ENCODE measurements at places on chromosomes 7 and 10. TPM values are rescaled to one million over a fixed set of nuclear protein-coding genes. Genes with fewer than 3 reads are reported as not detected.

DNA sequence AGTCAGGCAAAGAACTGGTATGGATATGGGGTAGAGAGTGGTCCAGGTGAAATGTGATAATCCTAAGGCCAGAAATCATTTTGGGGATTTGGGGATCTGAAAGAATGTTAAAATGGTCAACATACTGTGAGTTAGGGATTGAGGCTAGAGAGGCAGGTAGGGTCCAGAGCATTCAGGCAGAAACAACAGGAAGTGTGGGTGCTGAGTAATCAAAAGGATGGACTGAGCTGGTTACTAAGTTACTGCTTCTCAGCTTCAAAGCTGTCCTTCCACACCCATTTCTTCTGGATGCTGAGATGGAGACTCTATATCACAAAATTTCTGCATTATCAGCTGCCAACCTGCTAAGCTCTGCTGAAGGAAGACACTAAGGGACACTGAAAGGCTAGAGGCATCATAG lies 30.6 kb upstream of the PRKCQ start:
- no peak for DNase-seq

DNA sequence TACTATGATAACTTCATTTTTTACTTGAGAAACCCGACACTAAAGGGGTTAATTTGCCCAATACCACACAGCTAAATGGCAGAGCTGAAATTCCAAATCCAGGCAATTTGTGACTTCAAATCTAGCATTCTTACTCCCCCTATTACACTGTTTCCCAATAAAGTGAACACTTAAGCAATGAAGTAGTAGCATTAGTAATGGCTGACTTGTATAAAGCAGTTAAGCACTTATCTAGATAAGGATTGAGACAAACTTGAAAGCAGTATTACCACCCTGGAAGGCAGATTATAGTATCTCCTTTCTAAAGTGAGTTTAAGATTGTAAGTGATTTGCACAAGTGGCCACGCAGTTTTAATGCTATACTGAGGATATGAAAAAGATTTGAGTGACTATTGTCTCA lies 39.3 kb downstream of the WASL start:
- no peak for DNase-seq

Gene NDUFA5
- 21.0 TPM for polyA plus RNA-seq

- no peak for DNase-seq
Observed at GRCh38 chr7:143148651-143149050, 16.8 kb downstream of the PIP start.

Gene HIF1AN
- polyA plus RNA-seq: 31.0 TPM

- DNase-seq: no peak
Observed at GRCh38 chr7:40805361-40805760, 670.6 kb downstream of the SUGCT start.

DNA sequence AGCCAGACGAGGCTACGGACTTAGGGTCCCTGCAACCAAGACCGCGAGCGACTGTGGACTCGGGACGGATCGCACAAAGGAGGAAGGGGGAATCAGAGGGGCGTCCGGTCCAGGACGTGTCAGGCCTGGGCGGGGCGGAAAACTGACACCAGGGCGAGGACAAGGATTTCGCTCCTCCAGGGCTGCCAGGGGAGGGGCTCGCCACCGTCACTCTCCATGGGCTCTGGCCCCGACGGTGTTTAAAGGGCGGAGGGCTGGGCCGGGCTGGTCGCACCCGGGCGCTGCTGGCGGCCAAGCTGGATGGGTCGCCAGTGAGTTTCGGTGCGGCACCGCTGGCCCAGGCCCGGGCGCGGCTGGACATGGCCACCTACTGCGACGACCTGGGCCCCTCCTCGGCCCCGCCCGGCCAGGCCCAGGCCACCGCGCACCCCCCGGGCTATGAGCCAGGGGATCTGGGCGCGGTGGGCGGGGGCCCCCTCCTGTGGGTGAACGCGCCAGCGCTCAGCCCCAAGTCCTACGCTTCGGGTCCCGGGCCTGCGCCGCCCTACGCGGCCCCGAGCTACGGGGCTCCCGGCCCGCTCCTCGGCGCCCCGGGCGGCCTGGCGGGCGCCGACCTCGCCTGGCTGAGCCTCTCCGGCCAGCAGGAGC lies at the start of gene FOXI2:
Gene FOXI2 (plus strand): TSS at position 271 of the 648 bp plus-strand sequence. CDS start 89 bp downstream, at position 360.
- DNase-seq: no peak

DNA sequence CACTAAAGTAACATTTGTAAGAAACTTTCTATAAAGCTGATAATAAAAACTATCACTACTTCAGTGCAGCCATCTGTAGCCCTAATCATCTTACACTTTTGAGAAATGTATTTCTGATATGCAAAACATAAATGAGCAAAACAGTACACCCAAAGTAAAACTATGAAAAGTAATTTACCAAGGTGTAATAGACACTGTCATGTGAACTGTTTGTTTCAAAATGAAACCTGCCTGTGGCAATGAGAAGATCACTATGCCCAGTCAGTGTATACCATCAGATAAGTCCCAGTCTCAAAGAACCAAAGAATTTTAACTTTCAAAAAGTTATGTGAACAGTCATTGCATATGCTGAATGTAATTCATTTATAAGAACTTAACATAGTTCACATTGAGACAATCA lies 398.1 kb downstream of the CDC14C start:
- no peak for DNase-seq

Gene ACADSB
- polyA plus RNA-seq: 16.1 TPM

DNA sequence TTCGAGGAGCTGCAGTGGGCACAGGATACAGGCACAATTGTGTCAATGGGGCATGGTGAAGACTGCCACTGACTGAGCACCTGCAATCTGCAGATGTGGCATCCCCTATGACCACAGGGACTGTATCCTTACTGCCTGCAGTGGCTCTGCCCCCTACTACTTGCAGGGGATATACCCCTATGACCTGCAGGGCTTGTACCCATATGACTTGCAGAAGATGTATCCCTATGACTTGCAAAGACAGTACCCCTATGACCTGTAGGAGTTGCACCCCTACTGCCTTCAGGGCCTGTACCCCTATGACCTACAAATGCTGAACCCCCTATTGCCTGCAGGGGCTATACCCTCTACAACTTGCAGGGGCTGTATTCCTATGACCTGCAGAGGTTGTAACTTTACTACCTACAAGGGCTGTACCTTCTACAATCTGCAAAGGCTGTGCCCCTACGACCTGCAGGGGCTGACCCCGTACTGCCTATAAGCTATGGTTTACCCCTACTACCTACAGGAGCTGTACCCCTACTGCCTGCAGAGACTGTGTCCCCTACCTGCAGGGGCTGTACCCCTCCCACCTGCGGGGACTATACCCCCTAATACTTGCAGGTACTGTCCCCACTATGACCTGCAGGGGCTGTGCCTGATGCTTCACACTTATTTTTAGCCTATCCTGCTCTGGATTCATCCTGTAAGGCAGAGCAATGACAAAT lies 65.9 kb upstream of the ADAM12 start:
- DNase-seq: no peak

GRCh38 chr10:14770927-14771326 lies 3.8 kb downstream of the FAM107B start:
- no peak for DNase-seq

All from AG04450 (cell line).